ENCODE measurements at places on chromosomes 4 and X.

DNA sequence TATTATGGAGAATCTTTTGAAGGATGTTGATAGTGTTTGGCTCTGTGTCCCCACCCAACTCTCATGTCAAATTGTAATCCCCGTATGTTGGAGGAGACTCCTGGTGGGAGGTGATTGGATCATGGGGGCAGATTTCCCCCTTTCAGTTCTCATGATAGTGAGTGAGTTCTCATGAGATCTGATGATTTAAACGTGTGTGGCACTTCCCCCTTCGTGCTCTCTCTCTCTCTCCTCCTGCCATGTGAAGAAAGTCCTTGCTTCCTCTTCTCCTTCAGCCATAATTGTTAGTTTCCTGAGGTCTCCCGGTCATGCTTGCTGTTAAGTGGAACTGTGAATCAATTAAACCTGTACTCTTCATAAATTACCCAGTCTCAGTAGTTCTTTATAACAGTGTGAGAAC, 166.1 kb upstream of the NUDT6 start:
- no peak for DNase-seq

GRCh38 chr4:3235030-3235345, 14.0 kb upstream of the MSANTD1 start:
- DNase-seq = no peak

DNA sequence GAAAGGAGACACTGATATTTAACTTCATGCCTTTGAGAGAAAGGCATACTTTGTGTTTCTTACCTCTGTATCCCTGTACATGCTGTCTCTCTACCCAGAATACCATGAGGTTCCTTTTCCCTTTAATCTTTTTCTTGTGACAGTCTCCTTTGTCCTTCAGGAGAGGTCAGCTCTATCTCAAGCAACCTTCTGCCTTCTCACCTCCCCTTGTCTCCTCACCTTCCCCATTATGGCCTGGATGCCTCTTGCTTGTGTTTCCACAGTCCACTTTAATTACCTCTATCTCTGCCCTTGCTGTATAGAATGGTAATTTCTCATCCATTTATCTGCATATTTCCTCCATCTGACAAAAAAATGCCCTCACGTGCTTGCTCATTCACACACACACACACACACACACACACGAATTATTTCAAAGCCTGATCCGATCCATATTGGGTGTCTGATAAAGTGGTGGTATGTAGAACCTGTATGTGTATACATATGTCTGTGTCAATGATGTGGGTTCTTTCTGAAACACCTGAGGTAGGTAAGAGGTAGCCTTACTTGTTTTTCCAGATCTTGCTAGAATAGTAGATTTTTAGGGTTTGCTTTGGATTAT, 28.5 kb downstream of the MSN start:
- no peak for DNase-seq

GRCh38 chrX:9542106-9542760, 77.4 kb downstream of the TBL1X start:
- DNase-seq = no peak

DNA sequence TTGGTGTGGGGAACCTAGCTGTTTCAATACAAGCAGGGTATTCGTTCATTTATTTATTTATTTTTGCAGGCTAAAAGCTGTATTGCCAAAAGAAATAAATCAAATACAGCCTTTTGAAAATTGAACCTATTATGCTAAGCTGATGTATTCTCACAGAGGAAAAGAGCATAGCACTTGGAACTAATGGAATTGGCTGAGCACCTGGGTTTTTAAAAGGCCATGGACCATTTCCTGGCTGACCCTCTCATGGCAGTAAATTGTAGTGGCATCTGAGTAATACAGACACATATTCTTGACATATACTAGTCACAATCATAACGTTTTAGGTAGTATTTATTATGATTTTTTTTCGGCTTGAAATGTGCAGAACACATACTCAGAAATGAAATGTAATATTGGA, 71.8 kb upstream of the ALG13 start:
- no peak for DNase-seq

- DNase-seq = no peak
Observed at GRCh38 chr4:98261405-98262291, 464 bp downstream of the RAP1GDS1 start.

- DNase-seq = no peak
Observed at GRCh38 chr4:42167709-42168108, 15.3 kb upstream of the BEND4 start.

DNA sequence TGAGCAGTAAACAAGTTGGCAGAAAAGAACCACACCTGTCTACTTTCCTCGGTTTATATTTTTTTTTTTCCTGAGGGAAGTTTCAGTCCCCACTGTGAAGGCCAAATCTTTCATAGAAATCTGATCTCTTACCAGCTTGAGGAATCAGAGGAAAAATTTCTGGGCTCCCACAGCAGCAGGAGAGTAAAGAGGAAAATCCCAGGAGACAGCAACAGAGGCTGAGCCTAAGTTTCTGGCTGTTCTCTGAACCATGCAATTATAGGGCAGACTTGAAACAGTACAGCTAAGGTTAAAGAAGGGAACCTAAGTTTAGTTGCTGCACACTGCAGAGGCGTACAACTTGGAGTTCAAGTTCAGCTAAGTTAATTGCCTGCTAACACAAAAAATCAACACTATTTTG, 1090.9 kb upstream of the INTU start:
- DNase-seq = no peak

GRCh38 chr4:100026066-100026465, 76.0 kb upstream of the H2AZ1 start:
- no peak for DNase-seq

GRCh38 chr4:72568959-72569718, at the start of gene ADAMTS3:
Gene ADAMTS3, minus strand, starts transcription at chr4:72569221. Its CDS starts 459 bp downstream, at chr4:72568762.
- peak; percentile 63 for DNase-seq

DNA sequence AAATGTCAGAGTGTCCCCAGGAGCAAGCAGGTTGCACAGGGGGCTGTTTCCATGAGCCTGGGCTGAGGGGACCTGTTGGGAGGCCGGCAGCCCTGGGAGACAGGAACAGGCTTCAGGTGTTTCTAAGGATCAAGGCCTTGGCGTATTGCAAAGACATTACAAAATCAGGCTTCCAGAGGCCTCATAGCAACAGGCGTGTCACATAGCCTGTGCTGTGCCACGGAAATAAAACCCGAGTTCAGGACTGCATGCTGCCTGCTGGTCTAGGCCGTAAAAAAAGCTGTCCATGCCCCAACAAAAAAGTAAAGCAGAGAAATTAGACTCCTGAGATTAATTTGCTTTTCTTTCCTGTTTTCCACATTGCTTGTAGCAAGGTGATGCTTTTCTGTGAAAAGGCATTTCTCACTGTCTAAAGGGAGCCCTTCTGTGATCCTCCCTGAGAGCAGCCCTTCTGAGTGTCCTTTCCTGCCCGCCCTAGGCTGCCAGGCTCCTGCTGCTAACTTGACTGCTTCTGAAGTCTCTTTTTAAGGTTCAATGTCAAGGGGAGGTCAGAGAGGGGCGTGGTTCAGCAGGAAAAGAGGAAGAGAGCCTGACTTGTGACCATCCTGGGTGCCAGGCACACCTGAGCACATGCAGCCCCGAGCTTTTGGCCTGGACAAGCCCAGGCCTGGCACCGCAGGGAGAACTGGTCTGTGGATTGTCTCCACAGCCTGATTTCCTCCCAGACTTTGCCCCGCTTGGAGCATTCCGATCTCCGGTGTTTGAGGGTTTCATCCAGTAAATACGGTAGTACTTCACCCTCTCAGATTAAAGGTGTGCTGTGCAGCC, 21.3 kb downstream of the SHROOM2 start:
- DNase-seq = no peak

GRCh38 chrX:122835886-122836285, 348.2 kb upstream of the GRIA3 start:
- DNase-seq = no peak

DNA sequence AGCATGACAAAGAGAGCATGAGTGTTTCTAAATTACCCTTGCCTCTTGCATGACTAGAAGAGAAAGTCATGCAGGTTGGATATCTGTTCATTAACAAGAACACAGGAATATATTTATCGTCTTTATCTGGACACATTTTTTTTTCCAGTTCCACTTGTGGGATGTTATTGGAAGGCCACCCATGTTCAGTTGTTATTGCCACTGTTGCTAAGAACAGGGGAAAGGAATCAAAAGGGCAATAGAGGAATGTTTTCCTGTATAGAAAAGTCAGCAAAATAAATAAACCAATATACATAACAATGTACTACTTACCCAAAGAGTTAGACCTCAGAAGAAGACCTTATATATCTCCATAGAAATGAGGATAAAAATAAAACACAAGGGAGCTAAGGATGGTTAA, 270.1 kb downstream of the QDPR start:
- no peak for DNase-seq

DNA sequence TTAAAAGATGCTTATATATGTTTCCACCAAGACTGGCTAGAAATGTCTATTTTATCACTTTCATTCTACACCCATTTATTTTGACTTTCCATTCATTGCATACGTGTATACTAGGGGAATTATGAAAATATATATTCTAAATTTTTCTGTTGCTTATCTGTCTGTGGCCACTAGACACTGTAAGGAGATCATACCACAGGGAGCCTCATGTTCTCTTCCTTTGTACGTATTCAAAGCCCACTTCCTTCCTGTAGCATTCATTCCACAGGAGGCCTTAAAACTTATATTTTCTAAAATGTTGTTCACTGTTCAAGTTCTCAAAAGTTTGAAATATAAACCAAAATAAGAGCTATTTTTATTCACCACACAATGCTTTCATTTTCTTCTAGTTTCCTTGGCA, 1848.9 kb upstream of the TENM3 start:
- DNase-seq = no peak

DNA sequence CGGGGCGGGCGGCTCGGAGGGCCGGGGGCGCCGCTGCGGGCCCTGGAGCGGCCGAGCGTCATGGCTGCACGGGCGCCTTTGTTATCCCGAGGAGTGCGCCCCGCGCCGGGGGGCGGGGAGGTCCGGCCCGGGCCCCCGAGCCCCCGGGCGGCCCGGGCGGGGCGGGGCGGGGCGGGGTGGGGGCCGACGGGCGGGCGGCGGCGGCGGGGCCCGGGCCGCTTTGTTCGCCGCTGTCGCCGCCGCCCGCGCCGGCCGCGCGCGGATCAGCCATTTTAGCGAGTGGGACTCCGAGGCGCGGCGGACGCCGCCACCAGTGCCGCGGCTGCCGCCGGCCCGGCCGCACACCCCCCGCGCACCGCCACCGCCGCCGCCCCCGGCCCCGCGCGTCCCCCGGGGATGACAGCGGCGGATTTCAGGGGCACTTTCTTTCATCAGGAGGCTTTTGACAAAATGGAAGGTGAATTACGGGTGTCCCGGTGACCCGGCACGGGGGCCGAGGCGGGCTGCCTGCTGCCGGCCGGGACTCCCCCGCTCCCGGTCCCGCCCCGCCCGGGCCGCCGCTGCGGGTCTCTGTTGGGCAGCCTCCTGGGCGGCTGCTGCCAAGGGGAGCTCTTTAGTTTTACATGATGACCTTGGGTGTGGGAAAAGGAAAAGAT, 1.2 kb downstream of the HMGB3 start:
- no peak for DNase-seq

- DNase-seq = no peak
Observed at GRCh38 chr4:151460434-151460833, 51.5 kb downstream of the FHIP1A start.

GRCh38 chrX:21383546-21383945, 9.3 kb downstream of the CNKSR2 start:
- DNase-seq = no peak

DNA sequence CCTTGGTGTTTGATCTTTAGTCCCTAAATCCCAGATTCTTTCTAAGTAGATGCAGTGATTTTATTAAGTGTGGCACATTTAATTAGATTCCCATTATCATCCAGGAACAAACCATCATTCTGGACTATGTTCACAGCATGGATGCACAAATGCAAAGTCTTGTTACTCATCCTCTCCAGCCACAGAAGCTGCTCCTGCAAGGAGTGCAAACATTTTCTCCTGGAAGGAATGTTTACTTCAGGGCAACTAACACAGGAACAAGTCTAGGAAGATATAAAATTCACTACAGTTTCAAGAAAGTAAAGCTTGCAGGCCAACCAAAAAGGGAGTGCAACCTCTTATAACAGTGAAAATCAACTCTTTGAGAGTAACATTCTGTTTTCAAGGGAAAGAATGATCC, 106.0 kb downstream of the IQCM start:
- no peak for DNase-seq

DNA sequence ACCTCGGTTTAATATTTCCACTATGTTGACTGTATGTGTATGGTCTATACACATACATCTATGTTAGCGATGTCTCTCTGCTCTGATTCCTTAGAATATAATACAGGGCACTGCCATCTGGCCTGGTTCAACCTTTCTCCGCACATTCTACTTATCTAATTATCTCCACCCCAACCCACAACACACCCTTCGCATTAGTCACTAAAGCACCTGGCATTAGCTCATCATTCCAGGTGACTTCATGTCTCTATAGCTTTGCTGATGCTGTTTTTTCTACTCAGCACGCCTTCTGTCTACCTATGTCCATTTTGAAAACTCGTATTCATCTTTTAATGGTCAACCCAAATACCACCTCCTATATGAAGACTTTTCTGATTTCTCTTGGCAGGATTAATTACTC, 425.2 kb upstream of the RASGEF1B start:
- DNase-seq = no peak

GRCh38 chr4:109930464-109930863, 17.8 kb downstream of the EGF start:
- DNase-seq = no peak

GRCh38 chrX:130108647-130109428, 1.5 kb downstream of the ELF4 start:
- no peak for DNase-seq

- no peak for DNase-seq
Observed at GRCh38 chrX:119895843-119896326, at the start of gene AKAP14. Gene AKAP14, plus strand, starts transcription at chrX:119895893. Its CDS starts 7,331 bp downstream, at chrX:119903224.

- DNase-seq = no peak
Observed at GRCh38 chr4:6806924-6807626, 24.5 kb downstream of the KIAA0232 start.

All from iPS DF 19.7 (cell line).